ENCODE measurements at places on chromosomes 13 and 19.

- no peak for DNase-seq
Measured at GRCh38 chr13:80074143-80074752, 266.7 kb downstream of the SPRY2 start.

- no peak for DNase-seq
Measured at GRCh38 chr13:93259527-93260080, 33.0 kb downstream of the GPC6 start.

DNA sequence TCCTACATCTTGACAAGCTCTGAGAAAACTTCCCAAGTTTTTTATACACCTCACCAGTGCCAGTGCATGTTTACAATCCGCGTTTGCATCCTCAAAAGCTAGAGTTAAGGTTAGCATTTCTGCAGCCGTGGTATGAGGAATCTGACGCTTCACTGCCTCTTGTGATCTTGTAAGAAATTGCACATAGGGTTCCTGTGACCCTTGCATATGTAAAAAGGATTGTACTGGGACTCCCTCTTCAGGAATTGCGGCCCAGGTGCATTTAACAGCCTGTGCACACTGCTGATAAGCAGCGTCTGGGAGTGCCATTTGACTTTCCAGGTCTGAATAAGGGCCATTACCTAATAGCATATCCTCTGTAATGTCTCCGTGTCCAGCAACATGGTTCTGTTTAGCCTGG, 15.3 kb downstream of the FPR3 start:
- peak; percentile 44 for DNase-seq

GRCh38 chr19:39824143-39825092, 9.5 kb downstream of the DYRK1B start:
- DNase-seq: peak; percentile 92

GRCh38 chr19:51398096-51398704, 7.8 kb upstream of the C19orf84 start:
- DNase-seq: peak; percentile 41

GRCh38 chr19:3336680-3337523, 29.5 kb upstream of the NFIC start:
- DNase-seq: peak; percentile 80

All from fibroblast of the aortic adventitia (primary cell).